ENCODE measurements at places on chromosomes 3 and 15.

DNA sequence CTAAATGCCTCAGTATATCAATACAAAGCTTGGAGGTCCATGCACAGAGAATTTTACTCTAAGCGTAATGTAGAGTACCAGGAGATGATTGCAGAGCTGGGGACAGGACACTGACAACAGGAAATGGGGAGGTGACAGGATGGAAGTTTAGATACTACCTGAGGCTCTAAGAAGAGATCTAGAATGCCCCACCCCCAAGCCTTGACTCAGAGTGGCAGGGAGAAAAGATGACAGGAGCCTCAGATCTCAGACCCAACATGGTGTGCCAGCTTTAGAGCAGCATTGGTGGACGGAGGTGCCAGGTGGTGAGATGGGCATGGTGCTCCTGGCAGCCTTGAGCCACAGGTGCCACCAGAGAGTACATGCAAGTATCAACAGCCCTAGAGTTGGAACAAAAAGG is 62.5 kb downstream of the LYZL4 start:
- DNase-seq = no peak

- DNase-seq = no peak
These were observed 22.3 kb upstream of the SLMAP start for GRCh38 chr3:57733790-57734189.

GRCh38 chr3:64059484-64060175 is 36.3 kb upstream of the PSMD6 start:
- DNase-seq = no peak

GRCh38 chr3:10340476-10340875 is 19.6 kb upstream of the SEC13 start:
- DNase-seq = no peak

- DNase-seq = no peak
These were observed 147.7 kb downstream of the CD47 start for GRCh38 chr3:107942951-107943749.

- DNase-seq = no peak
These were observed 4.6 kb downstream of the THPO start for GRCh38 chr3:184373422-184373821.

DNA sequence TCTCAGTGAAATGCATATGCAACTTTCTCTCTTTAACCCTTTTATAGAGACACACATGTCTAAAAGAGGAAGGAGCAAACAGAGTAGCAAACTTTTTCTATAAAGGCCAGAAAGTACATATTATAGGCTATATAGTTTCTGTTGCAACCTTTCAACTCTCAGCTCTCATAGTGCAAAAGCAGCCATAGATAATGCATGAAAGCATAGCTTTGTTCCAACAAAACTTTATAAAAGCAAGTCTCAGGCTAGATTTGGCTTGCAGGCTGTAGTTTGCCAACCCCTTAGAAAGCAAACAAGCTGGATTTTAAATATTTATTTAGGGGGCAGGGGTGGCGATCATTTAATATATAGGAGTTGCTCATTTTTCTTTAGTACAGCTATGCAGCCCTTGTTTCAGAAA is 193.1 kb upstream of the LRRFIP2 start:
- no peak for DNase-seq

- DNase-seq = no peak
These were observed 34.2 kb upstream of the RSL24D1 start for GRCh38 chr15:55230953-55231352.

DNA sequence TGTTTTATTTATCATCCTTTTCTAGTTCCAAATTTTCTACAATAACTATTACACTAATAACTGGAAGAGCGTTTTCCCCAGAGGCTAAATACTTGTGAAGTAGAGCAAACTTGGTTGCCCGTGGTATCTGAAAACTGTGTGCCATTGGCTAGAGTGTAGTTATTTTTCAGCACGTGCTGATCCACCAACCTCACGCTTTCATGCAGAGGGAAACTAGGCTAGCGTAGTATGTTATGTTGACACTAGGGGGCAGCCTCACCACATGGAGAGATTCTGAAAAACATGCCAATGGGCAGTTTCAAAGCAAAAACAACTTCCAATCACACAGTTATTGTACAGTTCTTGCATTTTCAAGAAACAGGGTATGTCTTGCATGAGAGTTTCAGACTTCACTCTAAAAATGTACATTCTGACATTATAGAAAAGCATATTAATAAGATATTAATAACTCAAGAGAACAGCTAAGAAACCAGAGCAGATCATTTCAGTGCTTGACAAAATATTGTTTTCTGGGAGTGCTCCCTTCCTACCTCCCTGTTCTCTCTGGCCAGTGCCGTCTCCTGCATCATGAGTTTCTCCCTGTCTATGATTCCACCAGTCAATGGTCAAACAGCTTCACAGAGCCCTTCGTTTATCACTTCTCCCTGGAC is 39.7 kb downstream of the SPATA12 start:
- no peak for DNase-seq

- no peak for DNase-seq
These were observed 292.9 kb downstream of the RORA start for GRCh38 chr15:60936186-60936585.

DNA sequence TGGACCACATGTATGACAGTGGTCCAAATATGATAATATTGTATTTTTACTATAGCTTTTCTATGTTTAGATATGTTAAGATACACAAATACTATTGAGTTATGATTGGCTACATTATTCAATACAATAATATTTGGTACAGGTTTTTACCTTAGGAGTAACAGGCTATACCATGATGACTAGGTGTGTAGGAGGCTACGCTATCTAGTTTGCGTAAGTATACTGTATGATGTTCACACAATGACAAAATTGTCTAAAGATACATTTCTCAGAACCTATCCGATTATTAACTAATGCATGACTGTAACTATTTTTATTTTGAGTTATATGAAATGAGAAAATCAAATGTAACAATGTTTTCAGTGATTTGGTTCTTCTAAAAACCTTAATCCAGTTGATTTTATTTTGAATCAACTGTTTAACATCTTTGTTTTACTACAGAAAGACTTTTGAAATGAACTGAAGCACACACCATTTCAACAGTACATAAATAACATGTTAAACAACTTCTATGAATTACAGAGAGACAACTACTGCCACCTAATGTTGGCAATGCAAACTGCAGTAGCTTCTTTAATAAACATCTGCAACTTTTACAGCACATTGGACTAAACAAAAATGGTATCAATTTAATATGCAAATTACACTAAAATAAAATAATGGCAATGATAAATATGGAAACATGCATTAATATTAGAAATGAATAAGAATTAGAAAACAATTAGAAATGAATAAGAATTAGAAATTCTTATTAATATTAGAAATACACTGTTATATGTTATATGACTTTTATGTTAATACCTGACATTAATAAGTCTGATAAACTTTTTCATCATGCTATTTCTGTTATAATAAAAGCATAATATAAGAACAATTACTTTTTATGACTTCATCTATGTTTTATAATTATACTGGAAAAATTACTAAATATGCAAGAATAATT is 255.7 kb downstream of the MBNL1 start:
- DNase-seq = no peak
